ENCODE measurements at places on chromosomes 4 and X.

- DNase-seq = no peak
Measured at GRCh38 chrX:109281483-109282275, 200.2 kb downstream of the GUCY2F start.

GRCh38 chr4:119715490-119716445 is 87.2 kb upstream of the PDE5A start:
- no peak for DNase-seq

DNA sequence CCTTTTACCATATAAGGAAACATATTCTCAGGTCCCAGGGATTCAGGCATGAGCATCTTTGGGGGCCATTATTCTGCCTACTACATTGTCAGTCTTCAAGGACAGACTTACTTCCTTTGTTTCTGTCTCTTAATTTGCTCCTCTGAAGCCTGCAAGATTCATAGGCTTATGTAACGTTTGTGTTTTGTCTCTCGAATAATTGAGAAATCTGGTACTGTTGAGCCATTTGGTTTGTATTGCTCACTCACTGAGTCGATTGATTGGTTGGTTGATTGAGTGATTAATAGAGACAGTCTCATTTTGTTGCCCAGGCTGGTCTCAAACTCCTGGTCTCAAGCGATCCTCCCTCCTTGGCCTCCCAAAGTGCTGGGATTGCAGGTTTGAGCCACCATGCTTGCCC is 23.7 kb downstream of the TBL1X start:
- no peak for DNase-seq

DNA sequence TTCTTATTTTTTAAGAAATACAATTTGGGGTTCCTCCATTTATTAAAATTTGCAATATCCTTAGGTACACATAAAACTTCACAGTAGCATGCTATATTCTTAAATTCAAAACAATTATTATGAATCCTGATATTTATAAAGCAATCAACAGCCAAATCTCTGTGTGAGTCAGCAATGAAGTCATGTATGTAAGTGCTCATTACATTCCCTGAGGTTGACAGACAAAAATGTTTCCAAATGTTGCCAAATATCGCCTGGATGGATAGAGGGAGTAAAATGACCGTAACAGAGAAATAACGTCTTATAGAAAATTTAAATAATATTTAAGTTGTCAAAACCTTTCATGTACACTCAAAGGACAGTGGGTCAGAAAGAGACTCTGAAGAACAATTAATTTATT is 220.0 kb downstream of the PCDH18 start:
- no peak for DNase-seq

DNA sequence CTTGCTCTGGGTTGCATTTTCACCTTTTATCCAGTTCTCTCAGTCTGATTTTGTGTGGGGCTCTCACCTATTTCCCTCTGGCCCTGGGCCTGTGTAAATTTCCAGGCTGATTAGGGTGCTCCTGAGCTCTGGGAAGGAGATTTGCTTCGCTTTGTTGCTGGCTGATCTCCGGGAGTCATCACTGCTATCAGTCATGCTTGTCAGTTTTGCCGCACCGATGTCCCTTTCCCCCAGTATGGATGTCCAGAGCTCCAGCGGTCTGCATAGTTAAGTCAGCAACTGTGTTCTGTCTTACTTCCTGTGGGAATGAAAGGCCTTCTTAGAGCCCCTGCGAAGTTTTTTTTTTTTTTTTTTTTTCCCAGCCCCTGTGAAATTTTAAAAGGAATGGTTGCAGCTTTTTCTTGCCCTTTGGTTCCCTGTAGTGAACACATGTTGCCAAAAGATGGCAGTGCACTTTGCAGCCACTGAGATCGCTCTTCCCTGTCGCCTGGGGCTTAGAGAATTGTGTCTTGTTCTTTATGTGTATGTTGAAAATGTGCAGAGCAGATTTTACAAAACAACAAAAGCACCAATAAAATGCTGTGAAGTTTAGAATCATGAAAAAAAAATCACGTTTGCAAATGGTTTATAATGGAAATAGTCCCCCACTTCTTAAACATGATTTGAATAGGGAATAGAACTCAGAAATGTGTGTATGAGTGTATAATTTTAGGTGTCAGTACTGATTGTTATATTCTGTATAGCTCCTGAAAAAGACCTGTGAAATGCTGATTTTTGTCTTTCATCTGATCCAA is 109.1 kb upstream of the SLC4A4 start:
- DNase-seq = no peak

DNA sequence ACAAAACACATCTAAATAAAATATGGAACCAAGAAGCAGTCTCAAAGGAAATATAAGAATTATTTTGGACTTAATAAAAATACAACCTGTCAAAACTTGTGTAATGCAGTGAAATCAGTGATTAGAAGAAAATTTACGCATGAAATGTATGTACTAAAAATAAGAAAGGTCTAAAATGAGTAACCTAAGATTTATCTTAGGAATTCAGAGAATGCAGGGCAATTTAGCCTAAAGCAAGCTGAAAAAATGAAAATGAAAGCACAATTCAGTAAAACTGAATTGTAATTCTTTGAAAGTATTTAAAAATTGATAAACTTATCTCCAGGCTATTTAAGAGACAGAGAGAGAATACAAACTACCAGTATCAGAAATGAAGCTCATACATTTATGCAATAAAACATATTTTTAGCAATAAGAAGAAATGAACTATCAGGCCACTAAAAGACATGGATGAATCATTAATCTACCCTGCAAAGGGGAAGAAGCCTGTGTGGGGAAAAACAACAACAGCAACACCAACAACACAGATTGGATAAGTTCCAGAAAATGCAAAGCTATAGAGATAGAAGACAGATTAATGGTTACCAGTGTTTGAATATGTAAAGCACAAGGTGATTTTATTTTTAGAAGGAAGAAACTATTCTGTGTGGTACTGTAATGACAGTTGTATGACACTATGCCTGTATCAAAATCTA is 442.0 kb upstream of the ADGRL3 start:
- no peak for DNase-seq

GRCh38 chr4:187251896-187252295 is 528.2 kb upstream of the FAT1 start:
- DNase-seq = no peak

DNA sequence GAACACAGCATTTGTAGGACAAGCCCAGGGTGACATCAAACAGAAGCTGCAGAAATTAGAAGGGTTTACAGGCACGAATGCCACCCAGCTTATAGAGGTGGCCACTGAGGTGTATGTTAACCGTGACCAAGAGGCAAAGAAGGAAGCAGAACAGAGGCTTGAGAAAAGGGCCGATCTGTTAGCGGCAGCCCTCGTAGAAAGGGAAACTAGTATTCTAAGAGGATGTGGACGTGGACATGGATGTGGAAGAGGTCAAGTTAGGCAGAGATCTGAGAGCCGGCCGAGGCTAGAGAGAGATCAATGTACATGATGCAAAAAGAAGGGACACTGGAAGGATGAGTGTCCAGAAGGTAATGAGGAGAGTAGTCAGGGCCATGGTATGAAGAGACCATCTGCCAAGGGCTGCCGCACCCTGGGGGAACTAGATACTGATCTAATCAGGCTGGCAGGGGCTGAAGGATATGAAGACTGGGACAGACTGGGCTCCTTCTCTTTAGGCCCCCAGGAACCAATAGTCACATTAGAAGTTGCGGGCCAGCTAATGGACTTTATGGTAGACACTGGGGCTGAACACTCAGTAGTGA is 27.5 kb downstream of the LIAS start:
- no peak for DNase-seq

GRCh38 chr4:153426207-153426885 is 39.8 kb upstream of the TMEM131L start:
- DNase-seq = no peak

GRCh38 chrX:37659047-37659446 is 26.5 kb upstream of the XK start:
- no peak for DNase-seq

DNA sequence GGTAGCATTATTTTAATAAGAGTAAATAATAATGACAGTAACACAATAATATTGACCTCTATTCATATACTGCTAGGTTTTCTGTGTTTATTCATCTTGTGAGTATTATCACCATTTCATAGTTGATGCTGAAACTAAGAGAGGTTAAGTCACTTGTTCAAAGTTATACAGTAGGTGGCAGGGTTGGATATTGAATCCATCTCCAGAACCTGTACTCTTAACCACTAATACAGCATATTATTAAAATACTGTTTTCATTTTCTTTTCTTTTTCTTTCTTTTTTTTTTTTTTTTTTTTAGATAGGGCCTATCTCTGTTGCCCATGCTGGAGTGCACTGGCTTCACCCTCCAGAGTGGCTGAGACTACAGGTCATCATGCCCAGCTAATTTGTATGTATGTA is 7.1 kb upstream of the ELF2 start:
- DNase-seq = no peak

DNA sequence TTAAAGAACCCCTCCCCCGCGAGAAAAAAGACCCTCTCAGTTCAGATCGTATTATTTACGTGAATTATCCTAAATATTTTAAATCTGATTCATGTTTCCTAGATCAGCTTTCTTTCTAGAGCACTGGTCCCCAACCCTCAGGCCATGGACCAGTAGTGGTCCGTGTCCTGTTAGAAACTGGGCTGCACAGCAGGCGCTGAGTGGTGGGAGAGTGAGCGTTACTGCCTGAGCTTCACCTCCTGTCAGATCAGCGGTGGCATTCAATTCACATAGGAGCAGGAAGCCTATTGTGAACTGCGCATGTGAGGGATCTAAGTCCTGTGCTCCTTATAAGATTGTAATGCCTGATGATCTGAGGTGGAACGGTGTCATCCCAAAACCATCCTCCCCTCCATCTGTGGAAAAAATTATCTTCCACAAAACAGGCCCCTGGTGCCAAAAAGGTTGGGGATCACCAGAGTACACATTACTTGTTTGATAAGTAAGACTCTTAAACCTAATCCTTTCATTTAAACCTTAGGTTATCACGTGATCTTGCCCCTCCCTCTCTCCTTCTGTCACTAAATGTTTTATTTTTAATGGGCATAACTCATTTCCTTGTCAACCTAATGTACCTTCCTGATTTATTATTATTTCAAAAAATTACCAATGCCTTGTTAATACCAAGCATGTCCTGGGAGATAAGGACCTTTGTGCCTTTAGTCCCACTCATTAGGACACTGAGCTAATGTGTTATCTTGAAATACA is 442.9 kb downstream of the TLL1 start:
- no peak for DNase-seq

DNA sequence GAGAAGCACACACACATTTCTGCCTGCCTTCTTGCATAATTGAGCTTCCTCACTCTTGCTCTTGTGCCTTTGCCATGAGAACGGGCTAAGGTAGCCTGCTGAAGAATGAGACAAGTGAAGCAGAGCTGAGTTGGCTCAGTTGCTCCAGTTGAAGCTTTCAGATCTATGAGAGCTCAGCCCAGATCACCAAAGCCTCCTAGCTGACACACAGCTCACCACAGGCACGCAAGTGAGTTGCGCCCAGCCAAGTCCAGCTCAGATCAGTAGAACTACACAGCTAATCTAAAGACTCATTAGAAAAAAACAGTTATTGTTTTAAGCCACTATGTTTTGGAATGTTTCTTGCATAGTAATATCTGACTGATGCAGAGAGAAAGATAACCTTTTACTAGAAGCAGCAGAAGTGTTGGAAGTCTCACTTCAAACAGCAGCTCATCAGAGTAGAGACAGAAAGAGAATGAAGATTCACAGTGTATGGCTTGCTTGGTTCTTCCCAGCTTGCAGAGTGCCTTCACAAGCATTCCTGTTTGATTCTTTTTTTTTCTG is 362.4 kb downstream of the MID1IP1 start:
- DNase-seq = no peak

GRCh38 chrX:85454295-85454694 is 74.8 kb upstream of the POF1B start:
- DNase-seq = no peak

DNA sequence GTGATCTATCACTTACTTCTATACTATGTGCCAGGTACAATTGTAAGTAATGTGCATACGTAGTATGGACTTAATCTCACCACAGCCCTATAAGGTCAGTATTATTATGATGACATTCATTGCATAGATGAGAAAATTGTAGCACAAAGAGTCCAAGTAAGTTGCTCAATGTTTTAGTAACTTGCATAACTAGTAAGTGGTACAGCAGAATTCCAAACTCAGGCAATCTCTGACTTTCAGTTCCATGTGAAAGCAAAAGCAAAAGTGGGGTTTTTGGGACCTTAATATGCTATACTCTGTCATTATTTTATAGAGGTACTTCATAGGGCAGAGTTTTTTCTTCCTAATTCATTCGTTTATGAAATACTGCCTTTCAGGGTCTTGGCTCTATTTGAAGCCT is 188.8 kb upstream of the VEGFC start:
- no peak for DNase-seq

DNA sequence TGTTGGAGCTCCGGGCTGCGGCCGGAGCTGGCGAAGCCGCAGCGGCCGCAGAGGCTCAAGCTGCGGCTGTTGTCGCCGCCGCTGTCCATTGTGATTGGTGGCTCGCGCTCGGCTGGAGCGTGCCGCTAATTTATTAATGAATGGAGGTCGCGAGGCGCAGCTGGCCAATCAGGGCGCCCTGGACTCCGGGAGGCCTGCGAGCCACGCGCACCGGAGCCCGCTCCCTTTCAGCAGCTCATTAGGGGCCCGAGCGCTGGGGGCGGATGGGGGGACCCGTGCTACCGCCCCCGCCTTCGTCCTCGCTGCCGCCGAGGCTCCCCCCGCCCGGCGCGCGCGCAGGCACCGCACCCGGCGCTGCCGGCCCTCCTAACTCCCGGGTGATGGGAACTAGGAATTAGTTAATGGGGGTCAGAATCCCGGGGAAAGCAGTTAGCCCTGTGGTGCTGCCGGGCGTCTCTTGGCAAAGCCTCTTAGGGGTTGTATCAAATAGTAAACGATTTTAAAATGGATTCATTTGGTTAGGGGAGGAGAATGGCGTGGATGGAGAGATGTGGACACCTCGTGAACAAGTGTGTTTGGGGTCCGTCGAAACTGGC is 589 bp upstream of the NEUROG2 start:
- DNase-seq = no peak

- no peak for DNase-seq
Measured at GRCh38 chrX:47515941-47516665, 33.1 kb upstream of the ZNF41 start.
